ENCODE measurements at places on chromosomes 5 and 9.

DNA sequence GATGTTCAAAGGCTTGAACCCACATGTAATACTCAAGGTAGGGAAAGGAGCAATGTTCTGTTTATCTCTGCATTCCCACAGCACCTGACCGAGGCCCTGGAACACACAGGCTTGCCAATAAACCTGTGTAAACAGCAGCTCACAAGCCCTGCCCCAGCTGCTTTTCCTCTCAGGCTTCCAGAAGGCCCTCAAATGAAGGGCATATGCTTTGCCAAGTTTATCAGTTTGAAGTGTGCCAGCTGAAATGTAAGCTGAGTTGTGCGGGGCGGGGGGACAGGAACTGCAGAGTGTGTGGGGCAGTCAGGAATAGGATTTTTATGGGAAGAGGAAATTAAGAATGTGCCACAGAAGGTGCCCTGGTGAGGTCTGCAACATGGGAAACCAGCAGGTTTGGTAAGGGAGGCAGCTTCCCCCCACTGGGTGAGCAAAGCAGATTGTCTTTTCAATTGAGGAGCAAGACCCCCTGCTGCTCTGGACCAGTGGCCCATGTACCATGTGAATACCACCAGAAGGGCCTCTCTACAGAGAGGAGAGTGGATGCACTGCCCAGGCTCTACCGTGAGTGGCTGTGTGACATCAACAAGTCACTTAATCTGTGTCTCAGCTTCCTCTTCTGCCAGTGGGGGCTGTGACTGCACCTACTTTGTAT is 194.8 kb downstream of the SPOCK1 start:
- no peak for DNase-seq

DNA sequence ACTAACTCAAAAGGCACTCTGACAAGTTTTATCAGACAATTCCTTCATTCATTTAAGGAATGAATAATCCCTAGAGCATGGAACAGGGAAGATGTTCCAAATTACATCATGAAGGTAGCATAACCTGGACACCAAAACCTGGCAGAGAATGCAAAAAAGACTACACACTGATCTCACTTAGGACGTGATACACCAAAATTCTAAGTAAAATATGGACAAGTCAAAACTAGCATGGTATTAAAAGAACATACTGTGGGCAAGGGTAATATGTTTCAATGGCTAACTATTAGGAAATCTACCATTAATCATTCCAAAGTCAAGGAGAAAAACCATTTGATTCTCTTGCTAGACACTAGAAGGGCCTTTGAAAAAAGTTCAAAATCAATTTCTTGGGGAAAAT is 176.5 kb downstream of the HSPA4 start:
- no peak for DNase-seq

DNA sequence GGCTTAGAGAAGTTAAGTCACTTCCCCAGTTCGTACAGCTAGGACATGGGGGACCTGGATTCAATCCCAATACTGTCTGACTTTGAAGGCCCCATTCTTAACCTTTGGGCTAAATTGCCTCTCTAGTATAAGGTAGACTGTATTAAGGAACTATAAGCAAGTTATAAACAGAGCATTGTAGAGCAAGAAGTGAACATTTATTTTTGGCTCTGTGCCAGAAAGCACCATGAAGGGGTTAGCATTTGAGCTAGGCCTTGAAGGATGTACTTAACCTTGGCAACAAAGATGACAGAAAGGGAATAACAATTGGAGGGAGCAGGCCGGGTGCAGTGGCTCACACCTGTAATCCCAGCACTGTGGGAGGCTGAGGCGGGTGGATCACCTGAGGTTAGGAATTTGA is 32.8 kb downstream of the GALNT10 start:
- DNase-seq, result no peak

GRCh38 chr9:130844044-130844451 is 9.0 kb downstream of the ABL1 start:
- DNase-seq, result no peak

GRCh38 chr9:135851748-135852147 is 55.6 kb downstream of the CAMSAP1 start:
- peak; percentile 62 for DNase-seq

GRCh38 chr9:105204416-105204815 is 40.0 kb upstream of the SLC44A1 start:
- no peak for DNase-seq

DNA sequence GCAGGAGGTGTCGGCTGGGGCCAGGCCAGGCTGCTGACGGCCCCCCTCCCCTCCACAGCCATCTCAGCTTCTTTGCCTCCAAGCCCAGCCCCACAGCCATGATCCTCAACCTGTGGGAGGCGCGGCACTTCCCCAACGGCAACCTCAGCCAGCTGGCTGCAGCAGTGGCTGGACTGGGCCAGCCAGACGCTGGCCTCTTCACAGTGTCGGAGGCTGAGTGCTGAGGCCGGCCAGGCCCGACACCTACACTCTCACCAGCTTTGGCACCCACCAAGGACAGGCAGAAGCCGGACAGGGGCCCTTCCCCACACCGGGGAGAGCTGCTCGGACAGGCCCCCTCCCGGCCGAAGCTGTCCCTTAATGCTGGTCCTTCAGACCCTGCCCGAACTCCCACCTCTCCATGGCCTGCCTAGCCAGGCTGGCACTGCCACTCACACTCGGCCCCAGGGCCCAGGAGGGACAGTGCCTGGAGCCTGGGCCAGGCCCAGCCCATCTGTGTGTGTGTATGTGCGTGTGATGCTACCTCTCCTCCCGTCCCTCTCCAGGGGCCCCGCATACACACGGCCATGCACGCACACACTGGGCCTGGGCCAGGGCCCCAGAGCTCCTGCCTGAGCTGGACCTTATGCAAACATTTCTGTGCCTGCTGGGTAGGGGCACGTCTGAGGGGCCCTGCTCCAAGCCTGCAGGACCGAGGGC is 19.3 kb downstream of the HK3 start:
- DNase-seq, result no peak

DNA sequence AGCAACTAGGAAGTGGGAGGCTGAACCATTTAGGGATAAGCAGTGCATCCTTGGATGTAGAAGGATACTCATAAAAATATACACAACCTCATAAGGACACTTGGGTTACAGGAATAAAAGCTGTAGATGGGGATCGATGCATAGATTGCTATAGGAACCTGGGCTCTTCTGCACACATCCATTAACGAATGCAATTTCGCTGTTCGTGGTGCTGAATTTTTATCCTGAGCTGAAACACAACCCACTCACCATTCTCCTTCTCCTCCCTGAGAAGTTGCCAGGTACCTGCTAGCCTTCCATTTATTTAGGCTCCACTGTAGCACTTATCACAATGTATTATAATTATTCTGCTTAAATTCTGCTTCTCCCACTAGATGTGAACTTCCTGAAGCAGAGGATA is 320.6 kb upstream of the BRINP1 start:
- DNase-seq, result no peak

DNA sequence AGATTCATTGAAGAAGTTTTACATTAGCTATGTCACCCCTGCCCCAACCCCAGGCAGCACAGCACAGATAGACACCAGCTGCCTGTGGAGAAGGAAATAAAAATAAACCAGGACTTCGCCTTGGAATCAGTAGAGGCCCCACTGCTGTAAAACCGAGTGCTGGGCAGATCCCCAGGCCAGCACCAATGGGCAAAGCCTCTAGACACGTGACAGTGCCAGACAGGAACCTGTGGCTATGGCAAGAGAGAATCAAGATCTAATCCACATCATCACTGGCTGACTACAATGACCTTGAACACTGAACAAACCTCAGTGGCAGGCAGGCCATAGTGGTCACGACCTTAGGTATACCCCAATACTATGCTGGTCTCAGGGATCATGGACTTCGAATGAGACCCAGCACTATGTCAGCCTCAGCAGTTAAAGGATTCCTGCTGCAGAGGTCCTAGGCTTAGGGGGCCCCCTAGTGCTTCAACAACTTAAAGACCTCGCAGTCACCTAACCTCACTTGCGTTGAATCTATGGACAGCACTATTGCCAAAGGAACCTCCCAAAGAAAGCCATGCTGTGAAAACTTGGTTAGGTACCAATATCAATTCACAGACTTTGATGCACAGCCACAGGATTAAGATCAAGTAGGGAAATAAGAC is 2118.6 kb upstream of the C9orf72 start:
- DNase-seq, result no peak

- no peak for DNase-seq
Measured at GRCh38 chr5:652773-653350, 40.3 kb downstream of the TPPP start.

DNA sequence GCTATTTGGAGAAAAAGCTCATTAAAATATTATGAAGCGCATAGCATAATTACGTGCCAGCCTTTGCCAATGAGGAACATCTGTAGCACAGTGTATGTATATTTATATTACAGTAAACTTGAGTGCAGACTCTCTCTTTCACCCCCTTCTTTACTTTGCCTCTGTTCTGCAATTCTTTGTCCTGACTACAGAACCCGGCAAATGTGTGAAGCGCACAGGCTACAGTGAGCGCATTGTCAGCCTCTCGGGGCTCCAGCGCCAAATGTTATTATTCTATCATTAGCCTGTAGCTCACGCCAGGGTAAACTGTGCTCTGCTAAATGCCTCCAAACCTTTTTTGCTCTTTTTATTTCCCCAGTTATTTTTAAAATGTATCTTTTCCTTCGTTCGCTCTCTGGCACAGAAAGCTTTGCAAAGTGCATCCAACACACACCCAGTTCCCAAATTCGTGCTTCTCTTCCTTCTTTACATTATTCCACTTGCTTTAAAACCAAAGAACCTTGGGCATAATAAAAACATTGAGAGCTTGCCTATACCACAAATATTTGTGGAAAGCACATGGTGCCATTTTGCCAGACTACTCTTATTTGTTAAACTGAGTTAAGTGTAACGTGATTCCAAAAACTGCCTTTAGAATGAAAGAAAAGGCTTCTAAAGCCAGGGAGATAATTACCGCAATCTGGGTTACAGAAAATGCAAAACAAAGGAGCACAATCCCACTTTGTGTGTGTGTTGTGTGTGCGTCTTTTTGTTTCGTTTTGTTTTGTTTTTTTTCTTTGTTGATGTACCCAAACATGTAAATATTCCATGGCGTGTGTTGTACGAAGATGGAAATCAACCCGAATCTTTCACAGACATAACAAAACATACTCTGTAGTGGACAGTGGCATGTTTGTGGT is 164.1 kb upstream of the MPDZ start:
- no peak for DNase-seq

GRCh38 chr9:68546596-68547390 is 6.1 kb upstream of the TMEM252 start:
- DNase-seq, result no peak

- DNase-seq, result no peak
Measured at GRCh38 chr5:6823996-6824395, 110.8 kb downstream of the TENT4A start.

- DNase-seq, result no peak
Measured at GRCh38 chr9:4144869-4145268, 155.0 kb downstream of the GLIS3 start.

- no peak for DNase-seq
Measured at GRCh38 chr9:20684875-20685696, 1.0 kb downstream of the FOCAD start.

DNA sequence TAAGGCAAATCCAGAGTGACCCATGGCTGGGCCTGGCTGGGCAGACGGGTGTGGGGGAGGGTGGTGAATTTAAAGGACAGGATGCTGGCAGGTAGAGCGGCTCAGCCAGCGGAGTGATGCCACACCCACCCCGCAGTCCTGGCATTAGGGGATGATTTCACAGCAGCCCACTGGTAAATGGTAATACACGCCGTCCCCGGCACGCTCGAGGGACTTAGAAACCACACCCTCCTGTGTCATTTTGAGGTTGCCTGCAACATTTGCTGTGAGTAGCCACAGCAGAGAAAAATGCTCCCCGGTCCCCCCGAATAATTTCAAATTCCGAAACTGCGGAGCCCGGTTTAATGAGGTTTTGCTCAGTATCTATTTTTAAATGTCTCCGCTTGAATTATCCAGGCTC is 71.3 kb upstream of the FCN2 start:
- no peak for DNase-seq

DNA sequence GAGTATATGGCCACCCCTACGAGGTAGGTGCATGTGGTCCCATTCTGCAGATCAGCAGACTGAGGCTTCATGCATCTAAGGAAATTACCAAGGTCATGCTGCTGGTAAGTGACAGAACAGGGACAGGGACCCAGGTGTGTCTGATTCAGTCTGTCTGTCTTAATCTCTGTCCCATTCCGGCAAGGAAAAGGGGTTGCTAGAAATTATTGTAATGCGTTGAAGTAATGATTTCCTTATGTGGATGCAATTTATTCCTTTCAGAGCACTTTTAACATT is 76.8 kb downstream of the AMBP start:
- no peak for DNase-seq

DNA sequence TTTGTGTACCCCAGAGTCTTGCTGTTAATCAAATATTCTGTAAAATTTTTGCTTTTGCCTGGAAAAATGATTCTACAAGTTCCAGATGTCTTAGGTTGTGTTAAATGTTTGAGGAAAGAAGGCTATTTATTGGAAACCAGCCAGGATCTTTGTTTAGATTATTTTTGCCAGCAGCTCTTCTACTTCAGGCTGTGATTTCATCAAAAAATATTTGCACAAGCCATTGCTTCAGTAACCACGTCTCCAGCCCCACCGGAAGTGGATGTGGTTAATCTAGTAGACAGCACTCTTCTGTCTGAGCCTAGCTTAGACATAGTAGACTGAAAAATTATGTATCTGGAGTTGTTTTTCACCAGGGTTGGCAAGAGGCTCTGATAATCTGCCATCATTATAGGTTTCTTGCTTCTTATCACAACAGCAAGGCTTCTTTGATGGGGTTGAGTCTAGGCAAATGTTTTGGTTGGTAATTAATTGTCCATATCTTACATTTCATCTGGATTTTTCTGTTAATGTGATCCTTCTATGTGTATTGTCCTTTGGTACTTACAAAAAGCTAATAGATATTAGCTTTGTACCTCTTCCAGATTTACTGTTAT is 17.1 kb downstream of the KCTD16 start:
- DNase-seq, result no peak

DNA sequence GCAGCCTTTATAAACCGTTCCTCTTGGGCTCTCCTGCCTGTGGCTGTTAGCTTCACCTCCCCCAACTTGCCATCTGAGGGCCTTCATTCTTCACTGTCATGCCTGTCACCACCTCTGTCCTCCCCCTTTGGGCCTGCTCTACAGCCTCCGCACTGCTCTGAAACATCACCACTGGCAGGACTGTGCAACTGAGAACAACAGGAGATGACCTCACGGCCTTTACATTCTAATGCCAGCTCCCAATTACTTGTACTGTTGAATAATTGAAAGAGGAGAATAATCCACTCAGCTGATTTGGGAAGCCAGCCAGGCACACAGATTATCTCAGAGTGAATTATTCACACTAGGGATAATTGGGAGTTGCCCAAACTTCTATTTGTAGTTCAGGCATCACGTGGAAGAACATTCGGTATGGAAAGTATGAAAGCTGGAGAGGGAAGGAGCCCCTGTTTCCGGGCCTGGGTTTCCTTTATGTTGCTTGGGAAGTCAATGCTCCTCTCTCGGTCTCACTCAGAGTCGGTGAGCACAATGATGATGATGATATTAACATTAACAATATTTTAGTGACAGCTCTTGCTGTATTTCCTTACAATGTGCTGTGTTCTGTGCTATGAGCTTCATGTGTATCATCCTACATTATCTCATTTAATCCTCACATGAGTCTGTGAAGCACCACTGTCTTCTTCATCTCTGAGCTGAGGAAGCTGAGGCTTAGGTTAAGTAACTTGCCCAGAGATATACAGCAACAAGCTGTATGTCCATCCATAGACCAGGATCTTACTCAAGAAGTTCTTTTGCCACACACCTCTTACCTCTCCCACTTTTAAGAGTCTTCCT is 99.3 kb upstream of the LRRTM2 start:
- no peak for DNase-seq
